ENCODE measurements at places on chromosomes 3 and 15.

GRCh38 chr3:153350420-153350819 lies 188.4 kb downstream of the RAP2B start:
- DNase-seq: peak; percentile 22

- no peak for DNase-seq
Observed at GRCh38 chr3:169865176-169865767, 4.5 kb downstream of the LRRC31 start.

GRCh38 chr3:16467393-16467792 lies 46.1 kb downstream of the RFTN1 start:
- no peak for DNase-seq

GRCh38 chr3:30269751-30270445 lies 336.5 kb upstream of the TGFBR2 start:
- DNase-seq: no peak

GRCh38 chr15:25899870-25900269 lies 36.7 kb upstream of the ATP10A start:
- DNase-seq: no peak

DNA sequence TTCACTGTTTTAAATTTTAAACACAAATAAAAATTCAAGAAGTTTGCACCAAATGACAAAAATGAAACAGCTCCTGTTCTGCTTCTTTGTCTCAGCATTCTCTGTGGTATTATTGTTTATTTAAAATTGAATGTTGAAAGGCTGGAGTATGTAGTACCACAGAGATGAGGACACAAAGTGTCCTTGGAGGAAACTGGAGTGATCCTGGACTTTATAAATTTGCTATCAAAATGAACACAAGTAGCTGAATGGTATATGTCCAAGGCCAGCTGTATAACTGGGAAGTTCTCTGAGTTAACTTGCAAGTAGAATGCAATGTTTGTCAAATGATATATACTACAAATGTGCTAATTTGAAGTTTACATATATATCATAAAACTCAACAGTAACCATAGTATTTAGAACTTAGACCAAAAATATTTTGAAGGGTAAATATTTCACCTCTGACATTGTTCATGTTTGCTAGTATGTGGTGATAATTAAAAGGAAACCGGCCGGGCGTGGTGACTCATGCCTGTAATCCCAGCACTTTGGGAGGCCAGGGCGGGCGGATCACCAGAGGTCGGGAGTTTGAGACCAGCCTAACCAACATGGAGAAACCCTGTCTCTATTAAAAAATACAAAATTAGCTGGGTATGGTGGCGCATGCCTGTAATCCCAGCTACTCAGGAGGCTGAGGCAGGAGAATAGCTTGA lies 12.3 kb downstream of the BTLA start:
- no peak for DNase-seq

GRCh38 chr3:61352306-61352705 lies 101.1 kb upstream of the FHIT start:
- DNase-seq: no peak

DNA sequence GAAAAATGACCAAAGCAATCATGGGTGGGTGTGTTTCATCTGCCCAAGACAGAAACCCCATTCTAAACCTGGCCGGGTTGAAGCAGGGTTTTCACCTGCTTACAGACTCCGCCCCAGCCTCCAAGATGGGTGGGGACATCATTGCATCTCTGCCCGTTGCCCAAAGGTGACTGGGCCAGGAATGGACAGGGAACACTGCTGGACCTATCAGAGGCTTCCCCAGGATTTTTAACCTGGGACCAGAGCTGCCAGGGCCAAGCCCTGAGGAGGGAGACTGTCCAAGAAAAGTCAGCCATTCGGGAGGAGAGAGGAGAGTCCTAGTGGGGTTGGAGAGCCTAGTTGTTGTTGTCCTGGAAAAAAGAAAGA lies 109.7 kb upstream of the ALDH1A3 start:
- no peak for DNase-seq

DNA sequence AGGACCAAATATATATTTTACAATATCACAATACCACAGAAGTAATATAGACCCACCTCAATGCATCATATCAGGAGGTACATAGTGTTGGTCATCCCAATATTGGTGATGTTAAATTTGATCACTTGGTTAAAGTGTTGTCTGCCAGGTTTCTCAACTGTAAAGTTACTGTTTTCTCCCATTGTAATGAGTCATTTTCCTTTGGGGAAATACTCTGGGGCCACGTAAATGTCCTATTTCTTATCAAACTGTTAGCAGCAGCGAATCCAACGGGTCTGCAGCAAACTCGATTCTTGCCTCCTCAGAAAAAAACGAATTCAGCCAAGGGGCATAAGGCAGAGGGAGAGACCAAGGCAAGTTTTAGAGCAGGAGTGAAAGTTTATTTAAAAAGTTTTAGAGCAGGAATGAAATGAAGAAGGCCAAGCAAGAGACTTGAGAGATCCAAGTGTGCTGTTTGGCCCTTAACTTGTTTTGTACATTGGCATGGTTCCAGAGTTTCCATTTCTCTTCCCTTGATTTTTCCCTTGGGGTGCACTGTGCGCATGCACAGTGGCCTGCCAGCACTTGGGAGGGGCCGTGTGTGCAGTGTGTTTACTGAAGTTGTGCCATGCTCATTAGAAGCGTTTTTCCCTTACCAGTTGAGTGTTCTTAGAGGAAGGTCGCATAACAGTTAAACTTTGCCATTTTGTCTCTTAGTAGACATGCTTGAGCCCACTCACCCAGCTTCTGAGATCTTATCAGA lies 512.5 kb downstream of the AGBL1 start:
- no peak for DNase-seq

GRCh38 chr3:73084170-73084569 lies 22.7 kb downstream of the EBLN2 start:
- DNase-seq: no peak

DNA sequence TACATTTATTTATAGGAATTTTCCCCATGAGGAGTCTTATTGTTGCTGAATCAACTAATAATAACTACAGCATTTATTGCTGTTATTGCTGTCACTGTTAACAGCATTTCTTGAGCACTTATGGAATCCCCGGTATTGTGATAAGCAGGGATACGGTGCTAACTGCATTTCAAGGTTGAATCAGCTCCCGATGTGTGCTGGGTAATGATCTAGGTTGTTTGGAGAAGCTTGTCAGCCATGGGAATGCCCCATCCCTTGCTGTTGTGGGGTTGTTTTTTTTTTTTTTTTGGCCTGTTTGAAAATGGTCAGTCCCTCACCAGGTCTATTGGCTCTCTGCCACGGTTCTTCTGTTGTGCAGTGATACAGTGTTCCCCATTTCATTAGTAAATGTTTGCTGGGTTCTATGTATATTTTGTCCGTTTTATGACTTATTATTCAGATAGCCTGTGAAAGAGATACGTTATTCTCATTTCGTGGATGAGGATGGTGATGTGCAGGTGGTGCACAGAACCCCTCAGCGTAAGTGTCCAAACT lies 48.5 kb downstream of the MED12L start:
- no peak for DNase-seq

DNA sequence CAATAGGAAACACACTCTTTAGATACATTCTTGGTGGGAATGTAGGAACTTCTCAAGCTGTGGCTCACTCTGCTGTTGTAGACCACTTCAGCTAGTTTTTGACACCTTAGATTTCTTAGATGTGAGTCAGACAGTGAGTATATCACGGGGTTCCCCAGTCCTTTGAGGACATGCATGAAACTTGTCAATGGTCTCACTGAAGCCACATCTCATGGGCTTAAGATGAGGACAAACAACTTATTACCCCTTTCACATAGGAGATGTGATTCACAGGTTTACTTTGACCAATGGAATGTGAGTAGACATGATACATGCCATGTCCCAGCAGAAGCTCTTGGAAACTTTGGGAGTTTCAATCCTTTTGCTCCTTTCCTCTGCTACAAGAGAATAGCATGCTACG lies 325.5 kb downstream of the CHST2 start:
- DNase-seq: no peak

DNA sequence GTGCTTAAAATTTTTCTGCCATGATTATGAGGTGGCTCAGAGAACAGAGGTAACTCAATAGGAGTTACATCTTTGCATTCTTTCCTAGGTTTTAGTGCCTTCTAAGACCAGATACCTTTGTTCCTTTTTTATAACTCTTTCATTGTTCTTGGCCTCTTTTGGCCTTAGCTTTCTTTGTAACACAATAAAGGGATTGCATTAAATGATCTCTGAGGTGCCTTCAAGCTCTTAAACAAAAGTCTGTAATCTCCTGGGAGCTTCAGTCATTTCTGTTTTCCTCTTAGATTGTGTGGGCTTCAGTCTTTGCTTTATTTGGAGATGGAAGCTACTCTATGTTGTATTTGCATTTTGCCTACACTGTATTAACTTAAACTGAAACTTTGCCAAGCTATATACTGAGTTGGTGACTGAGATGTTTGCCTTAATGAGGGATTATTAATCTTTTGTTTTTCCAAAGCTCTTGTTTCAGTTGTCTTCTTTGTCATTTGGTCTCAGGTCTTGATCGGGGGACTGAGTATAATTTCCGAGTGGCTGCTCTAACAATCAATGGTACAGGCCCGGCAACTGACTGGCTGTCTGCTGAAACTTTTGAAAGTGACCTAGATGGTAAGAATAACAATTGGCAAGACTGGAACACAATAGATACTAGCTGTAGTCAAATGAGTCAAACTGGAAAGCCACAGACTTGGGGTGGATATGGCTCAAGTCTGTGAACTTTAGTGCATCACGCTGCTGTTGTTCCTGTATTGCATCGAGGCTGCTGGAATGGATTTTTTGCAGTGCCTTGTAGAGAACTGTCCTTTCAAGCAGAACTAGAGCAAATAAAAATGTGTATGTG lies 110.3 kb downstream of the HCN4 start:
- DNase-seq: no peak

DNA sequence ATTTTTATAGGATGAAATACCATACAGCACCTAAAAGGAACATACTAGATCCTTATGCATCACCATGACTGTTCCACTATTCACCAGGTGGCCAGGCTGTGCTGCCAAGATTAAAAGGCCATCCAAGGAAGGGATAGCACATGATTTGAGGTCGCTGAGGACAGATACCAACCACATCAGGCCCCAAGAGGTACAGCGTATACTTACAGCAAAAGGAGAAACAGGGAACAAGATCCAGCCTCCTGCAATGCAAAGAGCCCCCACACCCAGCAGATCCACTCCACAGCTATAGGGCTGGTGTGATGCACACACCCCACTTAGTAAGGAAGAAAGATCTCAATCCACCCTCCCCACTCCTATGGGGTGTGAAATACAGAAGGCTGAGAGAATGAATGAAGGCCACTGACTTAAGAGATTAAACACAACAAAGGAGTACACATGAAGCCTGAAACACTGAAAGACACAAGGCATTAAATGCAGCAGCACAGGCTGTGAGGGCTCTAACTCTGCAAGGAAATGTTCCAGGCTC lies 32.0 kb upstream of the ZNF445 start:
- DNase-seq: no peak

- DNase-seq: no peak
Observed at GRCh38 chr15:62773369-62774165, 269.0 kb upstream of the TPM1 start.

DNA sequence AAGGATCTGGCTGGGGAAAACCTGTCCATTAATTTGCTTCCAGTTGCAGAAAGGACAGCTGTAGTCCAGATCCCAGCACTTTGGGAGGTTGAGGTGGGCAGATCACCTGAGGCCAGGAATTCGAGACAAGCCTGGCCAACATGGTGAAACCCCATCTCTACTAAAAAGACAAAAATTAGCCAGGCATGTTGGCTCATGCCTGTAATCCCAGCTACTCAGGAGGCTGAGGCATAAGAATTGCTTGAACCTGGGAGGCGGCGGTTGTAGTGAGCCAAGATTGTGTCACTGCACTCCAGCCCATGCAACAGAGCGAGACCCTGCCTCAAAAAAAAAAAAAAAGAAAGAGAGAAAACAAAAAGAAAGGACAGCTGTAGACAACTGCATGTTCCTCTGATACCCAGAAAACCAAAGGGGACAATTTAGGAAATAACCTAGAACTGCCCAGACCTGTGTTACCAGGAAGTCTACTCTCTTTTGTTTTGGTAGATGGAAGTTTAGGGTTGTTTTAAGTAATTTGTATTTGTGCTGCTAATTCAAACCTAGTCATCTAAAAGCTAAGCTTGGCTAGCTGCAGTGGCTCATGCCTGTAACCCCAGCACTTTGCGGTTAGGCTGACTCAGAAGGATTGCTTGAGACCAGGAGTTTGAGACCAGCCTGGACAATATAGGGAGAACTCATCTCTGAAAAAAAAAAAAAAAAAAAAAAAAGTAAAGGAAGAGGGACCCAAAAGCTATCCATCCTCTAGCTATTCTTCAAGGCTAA lies 22.7 kb downstream of the EXD1 start:
- no peak for DNase-seq

DNA sequence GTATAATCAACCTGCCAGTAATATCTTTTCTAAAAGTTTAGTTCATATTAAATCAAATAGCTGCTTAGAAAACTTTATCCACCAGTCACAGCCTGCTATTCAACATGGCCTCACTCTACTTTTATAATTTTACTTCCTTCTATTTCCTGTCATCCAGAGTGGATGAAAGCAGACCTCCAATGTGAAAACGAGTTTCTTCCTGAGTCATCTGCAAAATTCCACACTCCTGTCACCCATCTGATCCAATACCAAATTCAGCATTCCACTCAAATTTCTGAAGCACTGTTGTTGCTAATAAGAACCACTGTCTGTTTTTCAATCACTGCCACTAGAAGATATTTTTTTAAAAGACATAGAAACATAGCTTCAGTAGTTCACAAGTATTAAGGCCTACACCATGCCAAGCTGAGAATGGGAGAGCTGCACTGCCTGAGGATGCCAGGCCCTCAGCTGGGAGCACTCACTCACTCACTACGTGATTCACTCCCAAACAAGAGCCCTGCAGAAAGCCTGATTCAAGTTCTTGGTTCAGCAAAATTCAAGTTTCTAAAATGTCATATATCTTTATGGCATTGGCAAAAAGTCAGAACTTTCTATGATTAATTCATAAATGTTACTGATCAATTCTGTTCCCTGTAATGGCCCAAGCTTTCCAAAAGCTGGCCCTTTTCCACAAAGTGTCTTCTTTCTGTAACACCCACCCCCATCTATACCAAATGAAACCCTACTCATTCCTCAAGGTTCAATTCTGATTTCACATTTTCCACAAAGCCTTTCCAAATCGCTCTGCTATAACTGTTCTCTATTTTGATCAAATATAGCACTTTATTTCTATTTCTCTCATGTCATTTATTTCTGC lies 82.9 kb downstream of the FSIP1 start:
- DNase-seq: no peak

GRCh38 chr3:150920236-150920635 lies 15.0 kb upstream of the MINDY4B start:
- no peak for DNase-seq

- no peak for DNase-seq
Observed at GRCh38 chr15:73981761-73982221, 10.3 kb downstream of the STOML1 start.

- no peak for DNase-seq
Observed at GRCh38 chr3:13463618-13464400, 16.3 kb upstream of the HDAC11 start.
